ENCODE measurements at places on chromosomes 7 and 10.

DNA sequence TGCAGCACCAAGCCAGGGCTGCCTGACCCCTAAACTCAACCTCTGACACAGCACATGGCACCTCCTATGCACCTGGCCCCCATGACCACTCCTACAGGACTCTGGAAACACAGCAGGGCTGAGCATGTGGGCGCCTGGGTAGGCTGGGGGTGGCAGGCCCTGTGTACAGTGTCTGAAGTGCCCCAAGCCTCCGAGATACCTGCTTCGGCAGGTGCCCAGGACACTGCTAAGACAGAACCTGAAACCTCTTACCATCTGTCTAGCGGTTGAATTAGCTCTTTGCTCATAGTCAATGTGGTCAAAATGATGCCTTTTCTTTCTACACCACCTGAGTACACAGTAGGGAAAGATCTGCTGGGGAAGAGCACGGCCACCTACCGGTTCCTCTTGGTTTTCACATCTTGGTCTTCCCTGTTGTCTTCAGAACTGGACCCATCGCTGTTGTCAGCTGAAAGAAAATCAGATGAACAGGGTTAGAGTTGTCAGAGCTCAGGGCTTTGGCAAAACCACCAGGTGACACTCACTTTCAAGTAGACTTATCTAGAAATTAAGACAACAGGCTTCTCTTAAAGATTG is 177.4 kb downstream of the TCERG1L start:
- peak; percentile 54 for DNase-seq

GRCh38 chr7:141586878-141587277 is 35.7 kb downstream of the AGK start:
- no peak for DNase-seq

GRCh38 chr7:79403451-79403850 is 50.0 kb downstream of the MAGI2 start:
- DNase-seq: no peak

DNA sequence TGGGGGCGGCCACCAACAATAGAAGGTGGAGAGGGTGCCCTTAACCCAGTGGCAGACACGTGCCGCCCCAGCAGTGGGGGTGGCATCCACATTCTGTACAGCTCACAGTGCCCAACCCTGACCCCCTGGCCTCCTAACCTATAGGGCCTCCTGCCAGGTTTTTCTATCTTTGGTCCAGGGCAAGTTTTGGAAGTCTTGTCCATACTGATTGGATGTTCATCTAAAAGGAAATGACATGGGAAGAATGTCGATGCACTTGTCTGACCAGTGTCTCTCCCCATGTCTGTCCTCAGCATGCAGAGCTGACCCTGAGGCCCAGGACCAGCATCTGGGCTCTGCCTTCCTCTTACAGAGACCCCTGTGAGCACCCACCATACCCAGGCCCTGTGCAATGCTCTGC is 32.3 kb upstream of the ANTXRL start:
- DNase-seq: peak; percentile 31

DNA sequence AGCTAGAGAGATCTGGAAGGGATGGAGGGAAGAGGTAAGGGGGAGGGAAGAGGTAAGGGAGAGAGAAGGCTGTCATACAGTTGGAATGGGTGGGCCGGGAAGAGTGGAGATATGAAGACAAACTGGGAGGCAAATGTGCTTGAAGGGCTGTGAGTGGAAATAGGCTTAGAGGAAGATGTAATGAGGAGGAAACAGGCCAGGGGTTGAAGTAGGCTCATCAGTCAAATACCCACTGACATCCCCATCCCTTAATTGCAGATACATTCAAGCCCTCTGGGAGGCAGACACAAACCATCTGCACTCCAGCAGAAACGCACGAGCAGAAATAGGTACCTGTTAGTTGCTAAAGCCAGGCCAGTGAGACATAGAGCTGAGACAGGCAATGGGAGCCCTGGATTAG is 2.1 kb downstream of the SYNPO2L start:
- DNase-seq: no peak

DNA sequence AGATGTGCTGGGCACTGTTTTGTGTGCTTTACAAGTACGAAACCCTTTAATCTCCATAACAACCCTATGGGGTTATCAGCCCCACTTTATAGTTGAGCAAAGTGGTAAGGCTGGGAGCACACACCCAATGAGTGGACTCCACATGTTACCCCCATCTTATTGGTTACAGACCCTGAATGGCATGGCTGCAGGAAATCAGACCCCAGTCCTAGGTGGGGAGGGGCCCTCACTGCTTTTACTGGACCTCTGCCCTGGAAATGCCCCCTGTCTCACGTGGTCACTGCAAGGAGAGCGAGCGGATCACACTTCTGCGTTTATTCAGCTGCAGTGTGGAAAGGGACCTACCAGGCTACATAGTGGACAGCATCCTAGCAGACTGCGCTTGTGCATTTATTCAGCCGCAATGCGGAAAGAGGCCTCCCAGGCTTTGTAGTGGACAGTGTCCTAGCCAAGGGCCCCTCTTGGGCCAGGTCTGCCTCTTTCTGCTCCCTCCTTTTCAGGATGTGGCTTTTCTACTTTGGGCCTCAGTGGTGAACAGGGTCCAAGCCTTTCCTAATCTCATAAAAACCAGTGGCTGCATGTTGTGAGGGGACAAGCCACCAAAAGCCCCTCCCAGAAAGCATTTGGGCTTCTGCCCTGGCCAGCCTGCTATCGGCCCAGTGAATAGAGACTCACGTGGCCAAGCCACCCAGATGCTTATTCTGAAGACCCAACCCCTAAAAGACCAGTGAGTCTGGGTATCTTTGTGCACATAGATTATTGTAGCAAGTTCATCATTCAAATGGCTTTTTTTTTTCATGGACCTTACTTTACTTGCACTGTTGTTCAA is 405.7 kb upstream of the RNF32 start:
- DNase-seq: no peak

DNA sequence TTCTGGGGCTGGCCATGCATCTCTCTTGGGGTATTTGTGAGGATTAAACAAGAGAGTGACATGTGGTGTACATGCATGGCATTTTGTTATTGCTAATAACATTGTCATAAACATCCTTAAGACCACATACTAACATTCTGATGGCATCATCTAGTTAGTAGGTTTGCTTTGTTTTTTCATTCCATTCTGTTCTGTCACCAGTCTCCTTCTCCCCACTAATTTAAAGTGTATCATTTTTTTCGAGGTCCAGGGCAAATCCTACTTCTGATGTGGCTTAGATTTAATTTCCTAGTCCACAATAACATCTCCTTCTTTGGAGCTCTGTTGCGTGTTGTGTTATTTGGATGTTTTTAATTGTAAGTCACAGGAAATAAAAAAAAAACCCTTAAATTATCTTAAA is 248.1 kb downstream of the LRMDA start:
- DNase-seq: no peak

GRCh38 chr7:100367676-100368613 is 5.3 kb upstream of the PILRA start:
- DNase-seq: peak; percentile 75

GRCh38 chr10:83108565-83109333 is 1030.6 kb upstream of the GHITM start:
- DNase-seq: peak; percentile 61

- DNase-seq: no peak
Observed at GRCh38 chr7:33642312-33642711, 263.0 kb upstream of the BMPER start.

DNA sequence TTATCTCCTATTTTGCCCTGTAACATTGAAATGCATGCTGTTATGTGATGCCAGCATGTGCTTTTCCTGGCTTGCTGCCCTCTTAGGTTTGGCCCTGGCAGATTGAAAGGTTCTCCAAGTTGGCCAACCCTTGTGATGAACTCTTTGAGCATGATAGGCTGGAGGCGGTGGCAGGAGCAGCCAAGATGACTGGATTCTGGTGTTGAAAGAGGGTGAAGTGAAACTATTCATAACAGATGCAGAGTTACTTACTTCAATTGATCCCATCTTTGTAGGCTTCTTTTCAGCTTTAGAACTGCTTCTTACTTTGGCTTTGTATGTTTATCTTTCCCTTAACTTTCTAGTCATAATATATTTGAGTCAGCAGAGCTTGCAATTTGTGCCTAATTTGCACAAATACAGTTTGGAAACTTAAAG is 57.6 kb downstream of the BICC1 start:
- DNase-seq: peak; percentile 81

DNA sequence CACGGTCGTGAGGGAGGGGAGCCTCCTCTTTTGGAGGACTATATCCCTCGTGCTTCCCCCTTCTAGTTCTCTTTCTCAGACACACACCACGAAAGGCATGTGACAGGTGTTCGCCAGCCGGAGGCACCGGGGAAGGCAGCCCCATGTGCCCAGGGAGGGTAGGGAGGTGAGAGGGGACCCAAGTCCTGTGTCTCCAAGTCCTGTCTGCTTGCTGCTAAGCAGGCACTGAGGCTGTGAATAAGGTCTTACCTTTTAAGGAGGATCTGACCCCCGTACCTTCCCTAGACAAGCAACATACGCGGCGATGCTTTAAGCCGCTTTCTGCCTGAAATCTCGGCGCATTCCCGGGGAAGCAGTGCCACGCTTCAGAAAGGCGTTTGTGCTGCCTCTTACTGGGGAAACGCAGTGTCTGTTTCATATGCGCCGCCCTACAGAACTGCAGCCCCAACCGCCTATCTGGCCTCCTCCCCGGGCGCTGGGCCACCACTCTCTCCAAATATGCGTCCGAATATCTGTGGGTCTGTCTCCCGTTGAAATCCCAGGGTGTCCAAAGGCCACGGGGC is 770 bp downstream of the PLXNA4 start:
- peak; percentile 89 for DNase-seq

DNA sequence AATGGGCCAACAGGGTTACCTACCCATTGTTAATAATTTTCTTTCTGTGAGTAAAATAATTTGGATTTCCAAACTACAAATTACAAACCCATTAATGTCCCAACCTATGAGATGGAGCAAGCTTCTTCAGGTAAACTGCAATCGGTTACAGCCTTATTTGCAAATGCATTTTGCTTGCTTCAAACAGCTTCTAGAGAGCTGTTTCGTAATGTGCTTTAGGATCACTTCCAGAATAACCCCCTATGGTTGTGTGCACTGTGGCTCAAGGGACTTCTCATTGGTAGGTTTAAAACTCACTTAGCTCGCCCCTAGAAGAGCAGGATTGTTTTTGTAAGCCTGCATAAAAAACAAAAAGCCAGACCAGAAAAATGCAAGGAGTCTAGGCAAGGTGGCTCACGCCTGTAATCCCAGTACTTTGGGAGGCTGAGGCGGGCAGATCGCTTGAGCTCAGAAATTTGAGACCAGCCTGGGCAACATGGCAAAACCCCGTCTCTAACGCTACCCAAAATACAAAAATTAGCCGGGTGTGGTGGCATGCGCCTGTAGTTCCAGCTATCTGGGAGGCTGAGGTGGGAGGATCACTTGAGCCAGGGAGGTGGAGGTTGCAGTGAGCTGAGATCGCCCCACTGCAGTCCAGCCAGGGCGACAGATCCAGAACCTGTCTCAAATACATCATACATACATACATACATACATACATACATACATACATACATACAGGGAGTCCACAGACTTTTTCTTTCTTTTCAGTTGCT is 3.3 kb upstream of the MAP3K8 start:
- DNase-seq: no peak

- DNase-seq: no peak
Observed at GRCh38 chr10:18162021-18162627, 21.9 kb downstream of the CACNB2 start.

GRCh38 chr7:101673951-101674350 is 44.9 kb upstream of the MYL10 start:
- DNase-seq: no peak

- DNase-seq: no peak
Observed at GRCh38 chr7:132837529-132837928, 244.4 kb downstream of the CHCHD3 start.

GRCh38 chr10:88676283-88677060 is 12.2 kb downstream of the LIPF start:
- no peak for DNase-seq

DNA sequence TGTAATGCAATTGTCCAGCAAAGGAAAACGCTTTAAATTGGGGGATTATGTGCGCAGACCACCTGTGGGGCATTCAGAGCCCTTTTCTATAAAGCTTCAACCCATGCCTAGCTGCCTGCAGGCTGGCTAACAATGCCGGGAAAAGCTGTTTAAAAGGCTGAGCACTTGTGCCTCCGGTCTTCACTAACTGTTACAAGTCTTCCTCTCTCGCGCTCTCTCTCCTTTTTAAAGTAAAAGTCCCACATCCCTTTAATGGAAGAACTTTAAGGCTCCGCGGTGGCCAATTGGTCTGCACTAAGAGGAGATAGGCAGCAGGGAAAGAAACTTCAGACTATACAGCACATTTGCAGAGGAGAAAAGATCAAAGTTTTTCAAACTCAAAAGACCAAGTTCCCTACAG is 4.6 kb downstream of the FZD8 start:
- no peak for DNase-seq

DNA sequence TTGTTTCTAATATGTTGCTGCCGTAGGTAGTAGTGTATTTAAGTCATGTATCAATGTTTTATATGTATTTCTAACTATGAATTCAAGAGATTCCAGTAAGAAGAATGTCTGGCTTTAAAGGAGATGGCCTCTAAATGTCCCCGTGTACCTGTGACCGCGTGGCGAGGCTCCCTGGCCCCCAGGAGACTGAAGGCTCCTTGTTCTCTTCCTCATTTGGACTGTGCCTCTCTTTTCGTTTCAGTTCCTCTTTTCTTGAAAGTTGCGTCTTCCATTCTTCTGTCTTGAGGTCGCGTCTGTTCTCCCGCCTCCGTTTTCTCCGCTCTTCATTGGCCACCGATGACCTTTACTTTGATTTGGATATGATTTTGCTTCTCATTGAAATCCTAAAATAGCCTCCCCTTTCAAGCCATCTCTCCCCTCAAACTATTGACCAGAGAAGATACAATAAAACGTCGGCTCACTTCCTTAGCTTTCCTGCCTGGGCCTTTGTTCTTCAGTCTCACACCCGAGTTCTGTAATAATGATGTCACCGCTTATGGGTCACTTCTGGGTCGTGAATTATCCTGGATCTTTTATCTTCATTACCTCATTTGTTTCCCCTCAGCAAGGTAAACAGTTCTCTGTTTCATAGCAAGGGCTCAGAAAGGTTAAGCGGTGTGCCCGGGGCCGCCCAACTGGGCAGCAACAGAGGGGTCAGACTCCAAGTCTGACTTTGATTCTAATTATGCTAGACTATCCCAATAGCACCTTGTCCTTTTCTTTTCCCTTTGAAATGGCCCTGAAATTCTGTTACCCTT is 28.7 kb downstream of the WIPI2 start:
- peak; percentile 76 for DNase-seq

GRCh38 chr10:17907641-17908040 is 44.1 kb upstream of the SLC39A12 start:
- DNase-seq: no peak

GRCh38 chr7:156932006-156932405 is 17.5 kb upstream of the NOM1 start:
- no peak for DNase-seq

DNA sequence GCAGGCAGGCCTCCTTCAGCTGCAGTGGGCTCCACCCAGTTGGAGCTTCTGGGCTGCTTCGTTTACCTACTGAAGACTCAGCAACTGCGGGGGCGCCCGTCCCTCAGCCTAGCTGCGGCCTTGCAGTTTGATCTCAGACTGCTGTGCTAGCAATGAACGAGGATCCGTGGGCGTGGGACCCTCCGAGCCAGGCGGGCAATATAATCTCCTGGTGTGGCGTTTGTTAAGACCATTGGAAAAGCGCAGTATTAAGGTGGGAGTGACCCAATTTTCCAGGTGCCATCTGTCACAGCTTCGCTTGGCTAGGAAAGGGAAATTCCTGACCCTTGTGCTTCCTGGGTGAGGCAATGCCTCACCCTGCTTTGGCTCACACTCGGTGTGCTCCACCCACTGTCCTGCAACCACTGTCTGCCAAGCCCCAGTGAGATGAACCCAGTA is 159.2 kb upstream of the FOXP2 start:
- DNase-seq: no peak

GRCh38 chr10:124648738-124649137 is 95.4 kb downstream of the FAM53B start:
- no peak for DNase-seq

Measured in posterior vena cava (tissue), 2 donors.